ENCODE measurements at places on chromosomes 6 and 20.

- peak; percentile 18 for DNase-seq
- no peak overlapping the region for H3K4me3 ChIP-seq
- H3K36me3 ChIP-seq, result no peaks in the 10 kb centered on the region
These were observed 80.2 kb downstream of the ANKEF1 start for GRCh38 chr20:10115021-10115420.

DNA sequence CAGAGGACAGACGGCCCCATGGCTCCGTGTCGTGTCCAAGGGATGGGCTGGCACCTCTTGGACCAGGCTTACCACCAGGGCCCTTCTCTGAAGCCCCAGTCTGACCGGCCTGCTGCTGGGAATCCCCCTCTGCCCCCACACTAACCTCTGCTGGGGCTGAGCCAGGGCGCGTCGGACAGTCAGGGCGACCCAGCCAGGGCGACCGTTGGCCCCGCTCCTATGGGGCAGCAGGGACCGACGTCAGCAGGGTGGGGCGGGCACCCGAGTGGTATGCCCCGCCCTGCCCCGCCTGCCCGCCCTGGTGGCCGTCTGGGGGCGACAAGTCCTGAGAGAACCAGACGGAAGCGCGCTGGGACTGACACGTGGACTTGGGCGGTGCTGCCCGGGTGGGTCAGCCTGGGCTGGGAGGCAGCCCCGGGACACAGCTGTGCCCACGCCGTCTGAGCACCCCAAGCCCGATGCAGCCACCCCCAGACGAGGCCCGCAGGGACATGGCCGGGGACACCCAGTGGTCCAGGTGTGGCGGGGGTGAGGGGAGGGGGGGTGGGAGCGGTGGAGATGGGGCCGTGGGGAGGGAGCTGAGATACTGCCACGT is at the start of gene SLC17A9:
Gene SLC17A9, plus strand, starts transcription at position 337 of the 595 bp plus-strand sequence. Its CDS starts 122 bp downstream, at position 459.
- peaks cover 9% of the 10 kb centered on the region for H3K4me1 ChIP-seq
- H3K36me3 ChIP-seq, result peaks cover 33% of the 10 kb centered on the region
- peak within 1 kb of the TSS; percentile 84 for H3K27ac ChIP-seq
- H3K27me3 ChIP-seq, result peaks cover 1% of the 10 kb centered on the region
- H3K4me3 ChIP-seq, result peak within 1 kb of the TSS; percentile 80

- H3K36me3 ChIP-seq, result no peaks in the 10 kb centered on the region
- no peaks in the 10 kb centered on the region for H3K27me3 ChIP-seq
- peak overlapping the region; percentile 46 for H3K4me3 ChIP-seq
- peaks cover 55% of the 10 kb centered on the region for H3K4me1 ChIP-seq
These were observed 291.9 kb downstream of the PLCB1 start for GRCh38 chr20:8424010-8424409.

- DNase-seq, result no peak
- H3K4me3 ChIP-seq, result peak overlapping the region; percentile 83
- H3K27me3 ChIP-seq, result no peaks in the 10 kb centered on the region
These were observed 511 bp upstream of the OGFR start for GRCh38 chr20:62804021-62804626.

DNA sequence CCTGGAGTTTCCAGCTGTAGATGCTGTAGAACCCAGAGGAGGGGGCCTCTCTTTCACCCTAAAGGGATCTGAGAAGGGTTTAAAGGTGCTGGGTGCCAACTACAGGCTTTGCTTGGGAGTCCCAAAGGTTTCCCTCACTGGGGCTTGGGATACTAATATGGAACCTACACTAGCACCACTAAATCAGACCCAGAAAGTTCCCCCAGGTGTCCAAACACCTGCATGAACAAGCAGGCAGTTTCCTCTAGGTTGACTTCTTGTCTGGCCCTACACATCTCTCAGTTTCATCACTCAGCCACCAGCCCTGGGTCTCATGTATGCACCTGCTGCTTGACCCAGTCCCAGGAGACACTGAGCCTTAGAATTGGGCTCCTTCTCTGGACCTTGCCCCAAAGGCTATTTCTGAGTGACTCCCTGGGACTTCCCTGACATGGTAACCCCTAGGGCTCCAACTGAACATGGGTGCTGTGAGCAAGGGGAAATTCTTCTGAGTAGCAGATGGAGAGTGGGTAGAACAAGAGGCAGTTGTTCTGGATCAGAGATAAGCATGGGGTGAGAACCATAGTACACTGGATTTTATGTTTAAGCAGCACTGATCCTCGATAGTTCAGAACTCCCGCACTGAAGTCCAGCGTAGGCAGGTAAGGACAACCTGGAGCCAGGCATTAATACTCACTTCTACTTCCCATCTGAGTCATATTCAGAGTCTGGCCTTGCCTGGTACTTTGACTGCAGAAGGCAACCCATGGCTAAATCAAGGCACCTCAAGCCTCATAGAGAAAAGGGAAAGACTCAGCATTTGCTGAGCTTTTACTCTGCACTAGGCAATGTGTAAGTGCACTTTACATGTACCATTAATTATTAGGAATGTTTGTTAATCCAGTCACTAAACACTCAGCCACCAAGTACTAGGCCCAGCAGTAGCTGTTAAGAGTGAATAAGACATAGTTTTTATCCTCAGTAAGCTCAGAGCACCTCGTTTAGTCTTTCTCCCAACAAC is 16.8 kb downstream of the BCL2L1 start:
- peaks cover 51% of the 10 kb centered on the region for H3K36me3 ChIP-seq
- H3K27ac ChIP-seq, result peak overlapping the region; percentile 71
- peaks cover 58% of the 10 kb centered on the region for H3K4me1 ChIP-seq
- H3K4me3 ChIP-seq, result no peak overlapping the region

GRCh38 chr6:113843500-113844073 is 13.6 kb upstream of the MARCKS start:
- no peaks in the 10 kb centered on the region for H3K36me3 ChIP-seq
- peaks cover 3% of the 10 kb centered on the region for H3K27me3 ChIP-seq
- H3K4me3 ChIP-seq, result no peak overlapping the region
- H3K4me1 ChIP-seq, result peaks cover 33% of the 10 kb centered on the region
- no peak overlapping the region for H3K27ac ChIP-seq

GRCh38 chr20:7627734-7628663 is 312.3 kb downstream of the HAO1 start:
- H3K27me3 ChIP-seq, result no peaks in the 10 kb centered on the region
- no peaks in the 10 kb centered on the region for H3K4me1 ChIP-seq
- DNase-seq, result no peak
- no peak overlapping the region for H3K4me3 ChIP-seq
- no peak overlapping the region for H3K27ac ChIP-seq
- H3K36me3 ChIP-seq, result no peaks in the 10 kb centered on the region

GRCh38 chr6:125868252-125868651 is 77.5 kb downstream of the NCOA7 start:
- H3K27ac ChIP-seq, result no peak overlapping the region
- no peak overlapping the region for H3K4me3 ChIP-seq
- H3K4me1 ChIP-seq, result peaks cover 44% of the 10 kb centered on the region
- 0 out of 2 replicates have a peak, but pooled peaks cover 14% of the 10 kb centered on the region for H3K36me3 ChIP-seq
- peaks cover 2% of the 10 kb centered on the region for H3K27me3 ChIP-seq

DNA sequence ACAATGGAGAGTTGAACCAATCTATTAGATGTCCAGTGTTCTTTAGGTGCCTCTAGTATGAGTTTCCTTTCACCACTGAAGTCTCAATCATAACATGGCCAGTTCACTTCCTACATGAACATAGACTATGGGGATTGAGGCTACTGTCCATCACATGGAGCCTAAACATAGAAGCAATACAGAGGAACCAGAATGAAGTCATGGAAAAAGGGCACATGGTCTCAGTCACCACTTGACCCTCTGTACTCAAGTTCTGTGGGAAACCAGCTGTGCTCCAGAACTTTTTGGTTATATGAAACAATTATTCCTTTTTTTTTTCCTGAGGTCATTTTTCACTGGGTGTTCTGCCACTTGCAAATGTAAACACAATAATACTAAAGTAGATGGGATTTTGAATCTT is 762.5 kb downstream of the CBLN4 start:
- no peak for DNase-seq
- no peaks in the 10 kb centered on the region for H3K36me3 ChIP-seq
- no peak overlapping the region for H3K4me3 ChIP-seq
- H3K27me3 ChIP-seq, result no peaks in the 10 kb centered on the region
- no peaks in the 10 kb centered on the region for H3K4me1 ChIP-seq

- no peaks in the 10 kb centered on the region for H3K27me3 ChIP-seq
- H3K36me3 ChIP-seq, result peaks cover 33% of the 10 kb centered on the region
- no peak overlapping the region for H3K27ac ChIP-seq
- DNase-seq, result no peak
- H3K4me1 ChIP-seq, result peaks cover 17% of the 10 kb centered on the region
These were observed 31.2 kb downstream of the CEP43 start for GRCh38 chr6:167030222-167031072.

DNA sequence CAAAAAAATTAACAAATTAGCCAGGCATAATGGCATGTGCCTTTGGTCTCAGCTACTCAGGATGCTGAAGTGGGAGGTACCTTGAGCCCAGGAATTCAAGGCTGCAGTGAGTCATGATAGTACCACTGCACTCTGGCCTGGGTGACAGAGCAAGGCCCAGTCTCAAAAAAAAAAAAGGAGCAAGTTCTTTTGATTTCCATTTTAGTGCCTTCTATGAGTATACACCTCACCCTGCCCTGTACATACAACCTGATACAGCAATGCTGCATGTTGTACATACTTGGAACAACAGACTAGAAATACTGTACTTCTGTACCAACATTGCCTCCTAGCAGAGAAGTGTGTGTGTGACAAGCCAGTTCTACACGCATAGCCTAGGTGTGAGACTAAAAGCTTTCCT is 97.3 kb upstream of the CARMIL1 start:
- peaks cover 68% of the 10 kb centered on the region for H3K4me1 ChIP-seq
- H3K36me3 ChIP-seq, result no peaks in the 10 kb centered on the region
- no peak overlapping the region for H3K27ac ChIP-seq
- no peak overlapping the region for H3K4me3 ChIP-seq

DNA sequence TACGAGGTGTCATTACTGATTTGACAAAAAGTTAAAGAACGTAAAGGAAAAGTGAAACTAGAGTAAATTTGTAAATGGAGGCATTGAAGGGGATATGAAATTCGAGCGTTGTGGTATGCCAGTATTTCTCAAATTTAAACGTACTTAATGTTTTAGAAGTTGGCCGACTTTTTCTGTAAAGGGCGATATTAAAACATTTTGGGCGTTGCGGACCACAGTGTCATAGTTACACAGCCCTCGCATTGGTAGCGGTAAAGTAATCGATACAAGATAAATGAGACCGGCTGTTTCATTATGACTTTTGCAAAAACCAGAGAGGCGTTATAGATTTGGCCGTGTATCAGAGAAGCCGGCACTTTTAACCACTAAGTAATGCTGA is 39.6 kb downstream of the OR2B2 start:
- peak overlapping the region; percentile 94 for H3K27ac ChIP-seq
- no peak for DNase-seq
- H3K4me3 ChIP-seq, result peak overlapping the region; percentile 94
- no peaks in the 10 kb centered on the region for H3K36me3 ChIP-seq
- peaks cover 14% of the 10 kb centered on the region for H3K27me3 ChIP-seq

GRCh38 chr20:13494019-13494418 is 144.7 kb downstream of the TASP1 start:
- H3K4me3 ChIP-seq, result no peak overlapping the region
- no peaks in the 10 kb centered on the region for H3K27me3 ChIP-seq
- no peak for DNase-seq

DNA sequence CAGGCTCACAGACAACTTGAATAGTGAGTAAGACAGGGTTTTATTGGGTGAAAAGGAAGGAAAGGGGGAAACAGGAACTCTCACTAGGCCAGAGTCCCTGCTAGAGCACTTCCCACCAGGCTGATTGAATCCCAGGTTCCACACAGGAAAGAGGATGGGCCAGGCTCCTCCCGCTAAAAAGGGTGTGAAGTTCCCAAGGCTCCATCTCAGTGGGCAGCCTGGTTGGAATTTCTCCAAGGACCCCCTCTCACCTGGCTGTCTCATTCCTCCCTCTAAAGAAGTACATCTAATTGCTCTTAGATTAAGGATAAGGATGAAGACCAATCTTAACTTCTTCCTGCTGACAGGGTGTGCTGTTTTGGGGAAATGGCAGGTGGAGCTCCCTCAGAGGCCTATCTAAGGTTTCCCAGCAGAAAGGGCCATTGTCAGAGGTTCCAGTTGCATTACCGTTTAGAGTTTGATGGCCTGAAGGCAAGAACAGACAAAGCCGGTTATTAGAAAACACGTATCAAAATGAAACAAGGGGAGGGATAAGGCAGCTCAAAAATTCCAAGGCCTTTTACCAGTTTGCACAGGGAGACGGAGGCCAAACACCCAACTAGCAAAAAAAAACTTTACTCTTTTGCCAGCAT is 21.5 kb downstream of the COL19A1 start:
- no peaks in the 10 kb centered on the region for H3K4me1 ChIP-seq
- peaks cover 2% of the 10 kb centered on the region for H3K27me3 ChIP-seq
- H3K27ac ChIP-seq, result no peak overlapping the region
- DNase-seq, result no peak

DNA sequence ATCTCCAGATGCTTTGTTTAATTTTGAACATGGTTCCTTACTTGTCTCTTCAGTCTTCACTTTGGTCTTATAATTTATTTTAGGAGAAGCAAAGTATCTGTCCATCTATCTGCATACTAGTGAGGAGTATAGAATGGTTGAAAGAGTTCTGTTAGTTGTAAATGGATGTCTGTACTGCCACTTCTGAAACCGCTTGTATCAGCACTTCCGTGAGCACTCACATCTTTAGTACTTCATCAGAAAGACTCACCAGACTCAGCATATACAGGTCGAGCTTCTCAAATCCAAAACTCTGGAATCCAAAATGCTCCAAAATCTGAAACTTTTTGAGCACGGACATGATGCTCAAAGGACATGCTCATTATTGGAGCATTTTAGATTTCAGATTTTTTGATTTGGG is 142.0 kb upstream of the GLP1R start:
- H3K27me3 ChIP-seq, result peaks cover 2% of the 10 kb centered on the region
- no peak overlapping the region for H3K4me3 ChIP-seq
- no peak overlapping the region for H3K27ac ChIP-seq
- no peaks in the 10 kb centered on the region for H3K36me3 ChIP-seq
- no peak for DNase-seq

- H3K4me3 ChIP-seq, result no peak overlapping the region
- DNase-seq, result no peak
- H3K27me3 ChIP-seq, result peaks cover 7% of the 10 kb centered on the region
- no peak overlapping the region for H3K27ac ChIP-seq
- no peaks in the 10 kb centered on the region for H3K36me3 ChIP-seq
- H3K4me1 ChIP-seq, result no peaks in the 10 kb centered on the region
These were observed 154.3 kb upstream of the RPS6KA2 start for GRCh38 chr6:166781331-166781730.

DNA sequence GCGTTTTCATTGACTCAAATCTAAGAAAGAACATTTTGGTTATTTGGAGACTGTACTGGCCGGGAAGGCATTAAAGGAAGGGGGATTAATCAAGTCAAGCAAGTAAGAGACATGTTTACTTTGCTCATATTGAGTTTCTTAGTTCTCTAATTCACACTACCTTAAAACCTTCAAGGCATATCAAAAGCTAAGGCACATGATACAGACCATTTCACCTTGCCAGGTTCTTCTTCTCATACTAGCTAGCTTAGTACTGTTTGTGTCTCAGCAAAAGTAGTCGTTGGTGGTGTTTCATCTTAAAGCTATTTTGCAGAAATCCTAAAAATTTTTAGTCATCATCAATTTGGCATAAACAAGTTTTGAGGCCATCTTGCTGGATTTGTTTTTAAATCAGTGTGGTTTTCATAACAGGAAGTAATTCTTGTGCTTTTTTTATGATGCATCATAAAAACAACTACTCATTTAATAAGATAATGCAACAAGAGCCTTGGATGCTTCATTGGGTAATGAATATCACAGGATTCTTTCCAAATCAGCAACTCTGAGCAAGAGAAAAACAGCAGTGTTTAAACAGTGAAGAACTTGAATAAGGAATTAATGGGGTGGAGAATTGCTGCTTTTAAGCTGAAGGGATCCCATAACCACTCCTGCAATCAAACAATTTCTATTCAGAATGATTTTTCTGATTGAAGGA is 425.3 kb downstream of the EPM2A start:
- DNase-seq, result peak; percentile 68
- H3K27me3 ChIP-seq, result peaks cover 1% of the 10 kb centered on the region
- peak overlapping the region; percentile 5 for H3K27ac ChIP-seq
- no peaks in the 10 kb centered on the region for H3K36me3 ChIP-seq
- peak overlapping the region; percentile 40 for H3K4me3 ChIP-seq

Data from HFFc6 (cell line).